GM18507 (cell line): ENCODE measurements at places on chromosomes 2 and 18.

DNA sequence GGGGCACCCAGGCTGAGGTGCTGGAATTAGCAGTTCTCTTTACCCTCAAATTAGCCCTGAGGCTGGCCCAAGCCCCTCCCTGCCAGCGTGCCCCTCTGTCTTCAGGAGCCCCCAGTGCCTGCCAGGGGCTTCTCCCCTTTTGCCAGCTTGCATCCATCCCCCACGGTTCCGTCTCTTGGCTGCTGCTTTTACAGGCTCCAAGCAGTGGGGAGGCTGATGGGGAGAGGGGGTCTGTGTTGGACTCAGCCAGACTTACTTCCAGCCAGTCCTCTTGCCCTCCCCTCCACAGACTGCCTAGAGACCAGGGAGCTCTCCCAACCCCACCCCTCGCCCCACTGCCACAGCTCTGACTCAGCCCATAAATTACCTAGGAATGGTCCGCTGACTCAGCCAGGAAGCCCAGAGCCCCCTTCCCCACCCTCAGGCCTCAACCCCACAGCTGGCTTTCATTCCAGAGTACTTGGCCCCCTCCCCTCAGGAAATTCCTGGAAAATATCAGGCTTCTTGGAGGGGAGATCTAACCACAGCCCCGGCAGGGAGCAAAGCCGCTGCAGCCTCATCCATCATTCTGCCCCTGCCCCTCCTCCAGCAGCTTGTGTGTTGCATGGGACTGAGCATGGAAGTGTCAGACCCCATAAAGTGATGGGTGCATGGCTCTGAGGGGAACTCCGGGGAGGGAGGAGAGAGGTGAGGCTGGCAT is 184.6 kb downstream of the ZFP36L2 start:
- no peak for DNase-seq

- no peak for DNase-seq
Observed at GRCh38 chr18:69786427-69786826, 161.2 kb downstream of the CD226 start.

- DNase-seq = no peak
Observed at GRCh38 chr2:128380961-128381938, 62.6 kb upstream of the HS6ST1 start.

- no peak for DNase-seq
Observed at GRCh38 chr2:12718015-12718671, 1.4 kb downstream of the TRIB2 start.

DNA sequence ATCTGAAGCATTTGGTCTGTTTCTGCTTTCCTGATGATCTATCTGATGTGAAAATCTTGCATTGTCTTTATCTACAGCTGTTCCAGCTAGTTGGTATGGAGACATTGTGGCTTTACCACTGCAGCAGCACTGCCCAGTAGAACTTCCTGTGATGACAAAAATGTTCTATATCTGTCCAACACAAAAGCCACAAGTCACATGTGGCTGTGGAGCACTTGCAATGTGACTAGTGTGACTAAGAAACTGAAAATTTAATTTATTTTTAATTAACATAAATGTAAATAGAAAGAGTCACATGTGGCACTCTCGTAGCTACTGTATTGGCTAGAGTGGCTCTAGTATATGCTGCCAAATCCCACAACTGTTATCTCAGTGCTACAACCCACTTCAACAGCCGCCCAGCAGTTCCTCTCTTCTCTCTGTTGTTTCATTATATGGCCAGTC is 425.7 kb downstream of the SETBP1 start:
- DNase-seq = no peak

- DNase-seq = no peak
Observed at GRCh38 chr18:68284236-68284780, 430.6 kb downstream of the TMX3 start.

DNA sequence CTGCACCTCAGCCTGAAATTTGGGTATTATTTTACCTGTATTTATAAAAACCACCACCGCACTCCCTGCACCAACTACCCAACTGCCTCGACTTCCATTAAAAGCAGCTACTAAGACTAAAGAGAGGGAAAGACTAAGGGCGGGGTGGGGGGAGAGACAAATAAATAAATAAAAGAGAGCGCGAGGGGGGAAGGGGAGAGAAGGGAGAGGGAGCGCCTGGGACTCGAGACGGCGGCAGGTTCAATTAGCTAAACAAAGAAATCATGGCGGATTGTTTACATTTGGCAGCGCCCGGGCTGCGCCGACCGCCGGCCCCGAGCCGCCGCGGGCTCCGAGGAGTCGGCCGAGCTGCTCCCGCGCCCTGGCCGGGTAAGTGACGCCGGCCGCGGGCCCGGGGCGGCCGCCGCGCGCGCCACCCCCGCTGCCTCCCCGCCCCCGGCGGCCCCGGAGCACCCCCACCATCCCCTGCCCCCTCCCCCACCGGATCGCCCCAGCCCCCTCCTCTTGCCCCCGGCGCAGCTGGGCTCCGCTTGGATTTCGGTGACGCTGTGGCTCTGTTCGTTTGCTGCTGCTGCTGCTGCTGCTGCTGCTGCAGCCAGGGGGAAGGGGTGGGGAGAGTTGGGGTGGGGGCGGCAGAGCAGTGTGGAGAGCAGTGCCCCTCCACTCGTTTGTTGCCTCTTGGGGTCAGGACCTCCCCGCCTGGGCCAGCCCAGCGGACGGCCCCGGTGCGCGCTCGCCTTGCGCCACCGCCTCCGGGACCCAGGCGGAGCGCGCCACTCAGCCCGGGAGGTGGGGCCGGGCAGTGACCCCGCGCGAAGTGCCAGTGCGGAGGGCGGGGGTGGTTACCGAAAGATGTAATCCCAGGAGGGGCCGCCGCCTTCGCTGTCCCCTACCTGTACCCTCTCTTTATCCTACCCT is 187.2 kb upstream of the FANCL start:
- no peak for DNase-seq

DNA sequence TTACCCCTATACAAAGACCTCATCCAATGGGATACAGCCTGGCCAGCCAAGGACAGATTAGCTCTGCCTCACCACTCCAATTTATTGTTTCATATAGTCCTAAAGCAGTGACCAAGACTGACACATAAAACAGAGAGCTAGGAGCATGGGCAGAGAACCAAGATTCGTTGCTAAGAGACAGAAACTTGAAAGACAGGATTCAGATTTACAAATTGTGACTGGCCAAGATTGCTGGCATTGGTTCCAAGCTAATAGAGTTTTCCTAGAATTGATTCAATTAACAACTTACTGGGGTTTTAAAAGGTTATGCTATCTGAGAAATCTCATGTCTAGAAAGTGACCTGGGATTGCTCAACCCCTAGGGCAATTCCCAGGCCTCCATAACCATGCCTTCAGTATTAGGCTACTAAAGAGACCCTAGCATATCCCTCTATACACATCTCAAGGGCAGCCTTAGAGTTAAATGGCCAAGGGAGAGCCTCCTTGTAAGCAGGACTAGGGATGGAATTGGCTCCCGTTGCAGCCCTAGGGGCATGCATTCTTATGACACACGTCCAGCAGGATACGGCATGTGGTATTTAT is 75.6 kb downstream of the ICOS start:
- DNase-seq = no peak

- DNase-seq = no peak
Observed at GRCh38 chr18:79552140-79552631, 127.4 kb upstream of the CTDP1 start.

DNA sequence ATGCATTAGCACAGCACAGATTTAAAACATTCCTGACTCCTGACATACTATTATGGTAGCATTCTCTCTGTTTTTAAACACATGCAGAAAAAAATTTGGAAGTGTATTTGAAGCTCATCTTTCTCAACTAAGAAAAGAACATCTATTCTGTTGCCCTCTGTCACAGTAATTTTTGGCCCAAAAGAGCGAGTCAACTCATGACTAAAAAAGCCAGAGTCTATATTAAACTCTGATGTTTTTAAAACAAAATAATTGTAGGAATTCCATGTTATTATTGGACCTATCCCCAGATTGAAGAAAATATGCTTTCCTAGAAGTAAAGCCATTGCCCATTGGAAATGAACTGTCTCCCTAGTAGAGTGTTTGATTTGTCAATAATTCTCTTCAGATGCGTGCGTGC is 96.7 kb downstream of the CRIM1 start:
- no peak for DNase-seq

DNA sequence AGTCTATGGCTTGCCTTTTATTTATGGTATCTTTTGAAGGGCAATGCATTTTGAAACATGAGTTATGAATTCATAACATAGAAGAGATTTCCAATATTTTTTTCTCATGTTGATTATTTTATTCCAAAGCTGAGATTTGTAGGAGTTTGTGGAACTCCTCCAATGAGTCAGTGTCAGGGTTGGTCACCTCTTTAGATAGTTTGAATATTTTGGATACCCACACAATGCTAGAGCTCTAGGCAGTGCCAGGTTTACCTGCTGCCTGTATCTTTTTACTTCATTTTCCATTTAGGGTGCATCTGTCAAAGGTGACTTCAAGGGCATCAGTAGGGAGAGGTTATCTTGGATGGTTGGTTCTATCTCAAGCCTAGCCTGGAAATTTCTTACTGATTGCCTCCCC is 152.7 kb downstream of the CERS6 start:
- DNase-seq = no peak

DNA sequence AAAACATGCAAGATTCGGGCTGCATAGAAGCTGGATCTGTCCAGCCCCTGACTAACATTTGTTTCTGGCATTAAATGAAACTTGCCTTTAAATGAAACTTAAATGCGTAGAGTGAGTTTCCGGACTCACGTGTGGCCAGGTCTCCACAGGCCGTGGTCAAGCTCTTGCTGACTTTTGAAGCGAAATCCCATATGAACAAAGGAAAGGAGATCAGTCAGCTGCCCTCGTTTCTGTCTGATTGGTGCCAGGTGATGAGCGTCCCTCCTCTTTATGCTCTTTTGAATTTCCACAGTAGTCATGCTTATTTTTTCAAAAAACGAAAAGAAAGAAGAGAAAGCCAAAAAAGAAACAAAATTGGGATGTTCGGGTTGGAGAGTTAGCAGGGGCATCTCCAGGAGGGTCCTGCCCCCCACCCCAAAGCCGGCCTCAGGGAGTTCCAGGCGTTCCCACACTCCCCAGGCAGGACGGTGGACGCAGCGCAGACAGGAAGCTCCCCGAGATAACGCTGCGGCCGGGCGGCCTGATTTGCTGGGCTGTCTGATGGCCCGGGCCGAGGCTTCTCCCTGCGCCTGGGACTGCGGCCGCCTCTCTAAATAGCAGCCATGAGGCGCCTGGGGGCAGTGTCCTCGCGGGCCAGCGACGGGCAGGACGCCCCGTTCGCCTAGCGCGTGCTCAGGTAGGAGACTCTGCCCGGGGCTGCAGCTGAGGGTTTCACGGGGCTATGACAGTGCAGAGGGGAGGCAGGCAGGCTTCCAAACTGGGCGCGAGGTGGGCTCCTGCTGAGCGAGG is at the start of gene COLEC11:
Gene COLEC11, plus strand, starts transcription at position 620 of the 789 bp plus-strand sequence. CDS start 9,229 bp downstream, outside the sequence.
- no peak for DNase-seq

- DNase-seq = no peak
Observed at GRCh38 chr2:135980434-135981079, 4.9 kb downstream of the DARS1 start.

DNA sequence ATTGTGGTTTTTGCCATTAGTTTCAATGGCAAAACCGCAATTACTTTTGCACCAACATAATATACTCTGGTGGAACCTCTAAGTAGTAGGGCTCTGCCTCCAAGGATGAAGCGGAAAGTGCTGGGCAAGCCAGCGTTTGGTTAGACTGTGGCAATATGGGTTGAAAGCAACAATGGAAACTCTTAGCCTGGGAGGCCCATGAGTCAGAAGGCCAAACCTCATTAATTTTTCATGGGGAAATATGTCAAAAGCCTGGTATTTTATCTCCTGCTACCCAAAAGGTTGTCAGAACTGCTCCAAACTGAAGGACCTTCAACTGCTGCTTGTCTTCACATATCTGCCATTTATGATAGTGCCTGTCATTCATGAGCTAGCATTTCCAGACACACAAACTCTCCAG is 179.1 kb upstream of the CYP26B1 start:
- DNase-seq = no peak

DNA sequence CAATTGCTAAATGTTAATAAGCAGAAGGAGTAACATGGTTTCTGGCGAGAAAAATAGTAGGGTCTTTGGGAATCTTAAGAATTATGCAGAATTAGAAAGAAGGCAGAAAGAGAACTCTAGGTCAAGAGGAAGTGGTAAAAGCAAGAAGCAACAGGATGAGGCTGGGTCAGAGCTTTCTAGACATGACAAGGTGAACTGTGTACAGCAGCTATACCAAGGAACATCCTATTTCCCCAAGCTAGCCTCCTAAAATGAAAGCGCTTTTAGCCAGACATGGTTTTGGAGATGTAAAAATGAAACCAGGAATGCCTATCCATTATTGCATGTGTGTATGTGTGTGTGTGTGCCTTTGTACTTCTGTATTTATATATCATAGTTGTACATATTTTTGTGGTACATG is 42.3 kb upstream of the STAT1 start:
- no peak for DNase-seq
